Stimulated activated CD8-positive, alpha-beta memory T cell treated with anti-CD3 and anti-CD28 coated beads, Interleukin-7, amount 100 ng/mL, for 1 hour (primary cell): ENCODE measurements at places on chromosomes 11 and 22.

GRCh38 chr11:124961972-124962609 is 8.1 kb downstream of the CCDC15 start:
- DNase-seq = no peak

GRCh38 chr11:69064394-69064957 is 15.7 kb downstream of the TPCN2 start:
- DNase-seq = no peak

DNA sequence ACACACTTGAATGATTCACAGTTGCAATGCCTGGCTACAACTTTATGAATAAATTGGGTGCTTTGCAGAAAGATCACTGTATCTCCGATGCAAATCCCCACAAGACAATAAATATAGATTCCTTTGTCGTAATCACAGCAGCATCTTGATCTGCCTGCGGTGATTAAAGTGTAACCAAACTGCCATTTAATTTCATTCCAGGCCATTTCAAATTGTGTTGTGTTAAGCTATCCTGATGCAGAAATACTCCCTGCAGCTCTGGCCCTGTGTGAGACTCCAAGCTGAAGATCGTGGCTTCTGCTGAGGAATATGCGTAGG is 40.8 kb upstream of the B3GAT1 start:
- no peak for DNase-seq

GRCh38 chr22:36472689-36473088 is 8.8 kb downstream of the TXN2 start:
- no peak for DNase-seq

- no peak for DNase-seq
These were observed 128.4 kb downstream of the OPCML start for GRCh38 chr11:133403900-133404299.

GRCh38 chr11:32434356-32435151 is 785 bp downstream of the WT1 start:
- no peak for DNase-seq

GRCh38 chr11:22730319-22730718 is 63.9 kb downstream of the GAS2 start:
- DNase-seq = no peak

DNA sequence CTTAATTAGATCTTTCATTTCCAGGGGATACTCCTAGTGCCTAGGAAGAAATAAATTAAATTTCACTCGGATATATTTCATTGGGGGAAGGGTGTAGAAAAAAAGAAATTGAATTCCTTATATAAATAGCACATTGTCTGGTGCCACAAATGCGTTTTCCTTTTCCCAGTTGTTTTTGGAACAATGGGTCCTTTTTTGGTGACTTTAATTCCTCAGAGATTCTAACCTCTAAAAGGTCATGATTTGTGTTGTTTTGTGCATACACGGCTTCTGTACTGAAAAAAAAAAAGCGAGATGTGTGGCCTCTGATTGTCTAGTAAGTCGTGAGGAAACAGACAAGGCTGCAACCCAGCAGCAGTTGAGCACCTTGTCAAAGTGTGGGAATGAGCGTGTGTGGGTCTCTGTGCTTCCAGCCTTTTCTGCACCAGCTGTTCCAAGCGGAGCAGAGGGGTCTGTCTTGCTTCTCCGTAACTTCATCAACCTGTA is 64.5 kb upstream of the CRTAM start:
- no peak for DNase-seq
